ENCODE measurements at places on chromosomes 2 and 18. TPM values are rescaled to one million over a fixed set of nuclear protein-coding genes. Genes with fewer than 3 reads are reported as not detected.

Gene ALK
- not detected for total RNA-seq

- H3K27me3 ChIP-seq, result no peaks in the 10 kb centered on the region
- H3K27ac ChIP-seq, result no peak overlapping the region
- peaks cover 4% of the 10 kb centered on the region for H3K4me1 ChIP-seq
- no peak for DNase-seq
- H3K4me3 ChIP-seq, result no peak overlapping the region
- H3K36me3 ChIP-seq, result peaks cover 5% of the 10 kb centered on the region
These were observed 7.2 kb upstream of the DCTN1 start for GRCh38 chr2:74387346-74387745.

GRCh38 chr2:104939570-104940217, 85.8 kb downstream of the POU3F3 start:
- no peaks in the 10 kb centered on the region for H3K4me1 ChIP-seq
- H3K27ac ChIP-seq, result no peak overlapping the region
- no peaks in the 10 kb centered on the region for H3K36me3 ChIP-seq
- H3K4me3 ChIP-seq, result no peak overlapping the region

GRCh38 chr18:32961538-32961937, 188.7 kb upstream of the KLHL14 start:
- no peaks in the 10 kb centered on the region for H3K36me3 ChIP-seq
- no peak for DNase-seq
- no peak overlapping the region for H3K4me3 ChIP-seq
- no peak overlapping the region for H3K27ac ChIP-seq

DNA sequence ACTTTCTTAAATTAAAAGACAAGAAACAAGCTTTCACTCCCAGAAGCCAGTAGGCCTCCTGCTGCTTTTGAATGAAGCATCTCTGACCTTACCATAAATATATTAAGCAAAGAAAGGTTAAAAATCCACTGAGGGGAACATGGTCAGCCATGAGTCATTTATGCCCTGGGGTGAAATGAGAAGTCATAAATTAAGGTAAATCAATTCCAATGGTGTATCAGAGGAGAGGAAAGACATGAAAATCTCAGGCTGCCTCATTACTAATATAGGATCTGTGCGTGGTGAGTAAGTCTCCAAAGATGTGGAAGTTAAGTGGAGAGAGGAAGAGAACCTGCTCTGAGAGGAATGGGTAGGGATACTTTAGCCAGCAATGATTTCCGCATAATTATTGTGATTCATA, 292.3 kb upstream of the CHAC2 start:
- no peak for DNase-seq
- H3K36me3 ChIP-seq, result no peaks in the 10 kb centered on the region
- H3K27me3 ChIP-seq, result no peaks in the 10 kb centered on the region
- H3K27ac ChIP-seq, result no peak overlapping the region
- no peak overlapping the region for H3K4me3 ChIP-seq
- no peaks in the 10 kb centered on the region for H3K4me1 ChIP-seq

Gene CCBE1
- total RNA-seq, result 0.46 TPM

- peaks cover 16% of the 10 kb centered on the region for H3K4me1 ChIP-seq
- no peak overlapping the region for H3K27ac ChIP-seq
- no peaks in the 10 kb centered on the region for H3K27me3 ChIP-seq
- no peak for DNase-seq
These were observed 64.2 kb downstream of the NPAS2 start for GRCh38 chr2:100884145-100884621.

GRCh38 chr18:543447-544078, 36.6 kb upstream of the CETN1 start:
- no peaks in the 10 kb centered on the region for H3K4me1 ChIP-seq
- no peaks in the 10 kb centered on the region for H3K27me3 ChIP-seq
- no peak overlapping the region for H3K4me3 ChIP-seq
- no peak overlapping the region for H3K27ac ChIP-seq
- H3K36me3 ChIP-seq, result no peaks in the 10 kb centered on the region
- no peak for DNase-seq

Gene REG1B
- total RNA-seq, result not detected

DNA sequence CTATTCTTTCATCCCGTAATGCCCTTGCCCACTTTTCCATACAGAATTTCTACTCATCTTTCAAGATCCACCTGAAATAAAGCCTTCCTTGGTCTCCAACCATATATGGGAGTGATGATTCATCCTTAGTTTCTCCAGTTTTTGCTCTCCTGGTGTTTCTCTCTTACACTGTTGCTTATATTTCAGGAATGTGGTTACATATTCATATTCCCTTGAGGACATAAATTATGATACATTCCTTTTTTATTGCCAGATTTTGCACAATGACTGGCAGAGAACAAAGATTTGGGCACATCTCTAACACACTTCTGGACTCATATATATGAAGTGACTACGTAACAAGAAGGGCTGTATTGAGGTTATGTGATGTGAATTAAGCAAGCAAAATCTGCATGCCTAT, 1573.4 kb upstream of the NXPH2 start:
- no peak overlapping the region for H3K4me3 ChIP-seq
- no peaks in the 10 kb centered on the region for H3K36me3 ChIP-seq
- no peak overlapping the region for H3K27ac ChIP-seq
- no peaks in the 10 kb centered on the region for H3K27me3 ChIP-seq
- DNase-seq, result no peak
- peaks cover 2% of the 10 kb centered on the region for H3K4me1 ChIP-seq

DNA sequence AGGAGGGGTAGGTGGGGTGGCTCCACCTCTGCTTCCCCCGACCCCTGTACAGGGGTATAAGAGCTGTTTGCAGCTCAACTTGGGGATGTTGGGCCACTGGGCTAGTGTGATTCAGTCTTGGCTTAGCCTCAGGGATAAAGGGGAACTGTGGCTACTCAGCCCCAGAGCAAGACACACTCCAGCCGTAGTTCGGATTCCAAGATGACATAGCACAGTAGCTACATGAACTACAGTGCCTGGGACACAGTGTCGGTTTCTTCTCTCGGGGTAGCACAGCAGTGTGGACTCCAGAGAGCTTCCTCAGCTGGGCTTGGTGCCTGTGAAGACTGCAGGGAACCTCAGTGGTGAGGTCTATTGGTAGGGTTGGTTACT, 21.1 kb downstream of the CARF start:
- no peaks in the 10 kb centered on the region for H3K27me3 ChIP-seq
- H3K4me3 ChIP-seq, result no peak overlapping the region
- no peak overlapping the region for H3K27ac ChIP-seq

DNA sequence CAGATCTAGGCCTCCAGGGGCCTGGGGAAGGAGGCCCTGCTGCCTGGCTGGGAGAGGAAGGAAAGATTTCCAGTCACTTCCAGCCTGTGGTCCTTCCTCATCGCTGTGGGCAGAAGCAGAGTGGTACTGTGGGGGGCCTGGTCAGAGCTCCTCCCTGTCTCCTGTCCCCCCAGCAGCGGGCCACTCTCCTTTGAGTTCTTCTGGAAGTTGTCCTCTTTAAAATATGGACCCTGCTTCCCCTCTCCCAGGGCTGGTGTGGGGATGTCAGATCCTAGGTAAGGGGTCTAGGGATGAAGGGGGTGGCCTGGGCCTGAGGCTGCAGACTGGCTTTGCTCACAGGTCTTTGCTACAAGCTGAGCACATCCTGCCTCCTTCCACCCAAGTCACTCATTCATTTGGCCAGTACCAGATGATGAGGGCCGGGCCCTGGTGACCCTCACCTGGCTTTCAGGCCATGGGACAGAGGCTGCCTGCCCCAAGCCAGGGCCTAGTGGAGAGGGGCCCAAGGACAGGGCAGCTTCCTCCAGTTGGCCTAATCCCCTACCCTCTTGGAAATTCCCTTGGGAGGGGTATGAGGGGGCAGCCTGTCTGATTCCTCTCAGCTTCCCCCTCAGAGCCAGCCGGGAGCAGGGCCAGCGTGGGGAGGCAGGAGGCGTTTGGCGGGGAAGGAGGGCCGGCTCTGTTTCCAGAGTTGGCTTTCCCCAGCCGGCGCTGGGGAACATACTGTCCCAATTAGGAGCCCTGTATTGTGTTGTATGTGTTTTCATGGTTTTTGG, 231.9 kb downstream of the DYSF start:
- no peaks in the 10 kb centered on the region for H3K27me3 ChIP-seq
- H3K27ac ChIP-seq, result no peak overlapping the region
- peaks cover 3% of the 10 kb centered on the region for H3K36me3 ChIP-seq
- no peak for DNase-seq
- H3K4me1 ChIP-seq, result no peaks in the 10 kb centered on the region

- H3K4me3 ChIP-seq, result no peak overlapping the region
- peaks cover 2% of the 10 kb centered on the region for H3K4me1 ChIP-seq
- no peaks in the 10 kb centered on the region for H3K27me3 ChIP-seq
- H3K27ac ChIP-seq, result no peak overlapping the region
- H3K36me3 ChIP-seq, result peaks cover 3% of the 10 kb centered on the region
These were observed 36.1 kb upstream of the B3GNT7 start for GRCh38 chr2:231359441-231359840.

Gene PMAIP1
- total RNA-seq, result 152 TPM

- H3K4me1 ChIP-seq, result no peaks in the 10 kb centered on the region
- no peak overlapping the region for H3K27ac ChIP-seq
- no peak for DNase-seq
- peaks cover 75% of the 10 kb centered on the region for H3K36me3 ChIP-seq
- H3K4me3 ChIP-seq, result no peak overlapping the region
These were observed 20.6 kb downstream of the FARSB start for GRCh38 chr2:222635295-222635694.

Gene BMP10
- not detected for total RNA-seq

Data from H9 (cell line).